Omental fat pad (tissue), 4 donors: ENCODE measurements at places on chromosomes 12 and 14. TPM values are rescaled to one million over a fixed set of nuclear protein-coding genes. Genes with fewer than 3 reads are reported as not detected.

SERPINA1 gene
- 13.6 TPM for total RNA-seq

GRCh38 chr12:53676656-53677015, 753 bp upstream of the ATP5MC2 start:
- no peak for DNase-seq

DNA sequence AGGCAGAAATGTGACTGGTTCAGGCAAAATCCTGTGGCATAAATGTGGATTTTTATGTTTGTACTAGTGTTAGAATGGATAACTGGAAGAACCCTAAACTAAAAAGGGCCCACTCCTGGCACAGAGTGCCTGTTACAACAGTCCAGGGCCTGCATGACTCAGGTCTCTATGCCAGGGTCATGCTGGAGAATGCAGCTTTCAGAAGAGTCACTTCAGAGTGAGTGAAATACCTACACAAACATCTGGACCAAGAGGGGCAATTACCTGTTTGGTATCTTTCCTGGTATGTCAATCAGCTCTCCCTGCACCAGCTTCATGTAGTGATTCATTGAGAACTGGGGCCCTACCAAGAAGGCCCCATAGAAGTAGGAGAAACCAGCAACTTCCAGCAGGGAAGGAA, 10.0 kb downstream of the EMG1 start:
- no peak for DNase-seq

FRS2 gene
- total RNA-seq, result 41.0 TPM

AP4S1 gene
- total RNA-seq, result 9.5 TPM
